ENCODE measurements at places on chromosomes 2 and 18.

GRCh38 chr2:15842758-15843666, 97.3 kb upstream of the MYCN start:
- DNase-seq: no peak

- DNase-seq: no peak
These were observed 1097.2 kb downstream of the TDRD15 start for GRCh38 chr2:22221006-22221405.

- DNase-seq: no peak
These were observed 140.5 kb downstream of the TSN start for GRCh38 chr2:121895723-121896571.

DNA sequence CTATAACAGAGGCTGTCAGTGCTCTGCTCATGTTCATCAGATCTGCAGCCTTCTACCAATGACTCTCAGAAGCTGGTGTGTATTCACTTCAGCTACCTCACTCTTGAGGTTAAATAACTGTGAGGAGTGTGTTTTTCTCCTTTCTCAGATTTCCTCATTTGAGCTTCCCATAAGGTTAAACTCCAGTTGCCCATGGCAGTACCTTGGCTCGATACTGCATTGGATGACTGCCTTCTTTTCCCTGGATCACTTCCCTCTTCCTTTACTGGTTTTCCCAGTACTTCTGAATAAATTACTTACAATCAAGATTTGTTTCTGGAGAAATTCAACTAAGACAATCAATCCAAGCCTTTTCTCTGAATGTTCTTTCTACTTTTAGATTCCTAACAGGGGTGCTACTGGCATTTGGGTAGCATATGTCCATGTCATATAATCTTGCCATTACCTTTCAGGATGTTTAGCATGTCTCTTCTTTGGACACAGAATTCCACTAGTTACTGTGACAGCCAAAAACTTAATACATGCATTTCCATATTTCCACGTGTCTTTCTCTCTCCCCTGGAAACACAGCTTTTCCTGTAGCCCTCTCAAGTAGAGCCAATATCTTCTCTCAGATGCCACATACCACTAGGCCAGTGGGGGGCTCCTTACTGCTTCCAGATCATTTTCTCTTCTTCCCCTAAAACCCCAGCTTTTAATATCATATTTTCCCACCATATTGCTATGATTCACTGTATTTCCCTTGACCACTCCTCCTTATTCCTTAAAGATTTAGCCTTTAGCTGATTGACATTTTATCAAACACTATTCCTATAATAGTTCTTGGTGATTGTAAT, 15.0 kb upstream of the SPOPL start:
- no peak for DNase-seq

DNA sequence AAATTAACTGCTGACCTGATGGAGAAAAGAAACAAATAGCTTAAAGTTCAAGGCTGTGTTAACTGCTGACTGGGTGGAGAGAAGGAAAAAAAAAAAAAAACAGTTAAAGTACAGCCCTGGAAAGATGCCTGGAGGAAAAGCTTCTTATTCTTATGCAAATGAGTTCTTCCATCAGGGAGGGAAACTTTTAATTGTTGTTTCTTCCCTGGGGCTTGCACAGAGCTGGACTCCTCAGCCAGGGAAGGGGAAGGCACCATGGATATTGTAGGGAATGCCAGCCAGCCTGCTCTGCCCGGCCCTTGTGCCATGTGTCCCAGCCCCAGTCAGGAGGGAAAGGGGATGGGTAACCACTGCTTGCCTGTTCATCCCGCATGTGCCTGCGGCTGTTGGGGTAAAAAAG, 833.1 kb upstream of the CRIM1 start:
- DNase-seq: no peak

DNA sequence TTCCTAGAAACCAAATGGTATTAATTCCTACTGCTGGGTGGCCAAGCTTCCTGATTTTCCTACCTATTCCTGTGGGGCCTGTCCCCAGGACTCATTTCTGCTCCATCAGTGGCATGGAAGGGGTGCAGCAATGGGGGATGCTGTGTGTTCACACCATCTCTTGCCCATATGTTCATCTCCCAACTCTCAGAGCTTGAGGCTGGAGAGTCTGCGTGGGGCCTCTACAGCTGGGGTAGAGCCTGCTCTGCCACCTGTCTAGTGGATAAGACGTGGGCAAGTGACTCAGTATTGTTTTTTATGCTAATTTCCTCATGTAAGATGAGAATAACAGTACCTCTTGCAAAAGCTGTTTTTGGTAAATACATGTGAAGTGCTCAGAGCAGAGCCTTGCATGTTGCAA, 149.8 kb downstream of the ACTR3 start:
- no peak for DNase-seq

DNA sequence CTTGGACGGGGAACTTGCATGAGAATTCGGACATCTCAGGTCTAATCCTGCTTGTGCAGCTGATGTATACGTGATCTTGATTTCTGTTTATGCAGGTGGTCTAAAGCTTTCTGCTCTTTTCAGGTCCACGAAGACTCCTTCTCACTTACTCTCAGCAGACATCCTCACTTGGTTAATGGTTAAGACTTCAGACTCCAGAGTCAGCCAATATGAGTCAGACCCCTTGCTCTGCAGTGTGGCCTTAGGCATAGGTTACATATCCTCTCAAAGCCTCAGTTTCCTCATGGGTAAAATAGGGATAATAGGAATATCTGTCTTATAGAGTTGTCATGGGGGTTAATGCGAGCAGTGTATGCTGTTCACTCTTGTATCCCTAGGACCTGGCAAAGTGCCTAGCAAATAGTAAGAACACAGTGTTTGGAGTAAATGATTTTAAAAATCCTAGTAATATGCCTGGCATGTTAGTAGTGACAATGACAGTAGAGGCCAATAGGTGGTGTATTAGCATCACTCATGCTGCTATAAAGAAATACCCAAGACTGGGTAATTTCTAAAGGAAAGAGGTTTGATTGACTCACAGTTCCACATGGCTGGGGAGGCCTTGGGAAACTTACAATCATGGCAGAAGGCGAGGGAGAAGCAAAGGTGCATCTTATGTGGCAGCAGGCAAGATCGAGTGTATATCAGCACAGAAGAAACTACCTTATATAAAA, 42.3 kb downstream of the XRCC5 start:
- DNase-seq: no peak

Measured in glomerular endothelial cell (primary cell).